ENCODE measurements at places on chromosomes 2 and 18. TPM values are rescaled to one million over a fixed set of nuclear protein-coding genes. Genes with fewer than 3 reads are reported as not detected.

DNA sequence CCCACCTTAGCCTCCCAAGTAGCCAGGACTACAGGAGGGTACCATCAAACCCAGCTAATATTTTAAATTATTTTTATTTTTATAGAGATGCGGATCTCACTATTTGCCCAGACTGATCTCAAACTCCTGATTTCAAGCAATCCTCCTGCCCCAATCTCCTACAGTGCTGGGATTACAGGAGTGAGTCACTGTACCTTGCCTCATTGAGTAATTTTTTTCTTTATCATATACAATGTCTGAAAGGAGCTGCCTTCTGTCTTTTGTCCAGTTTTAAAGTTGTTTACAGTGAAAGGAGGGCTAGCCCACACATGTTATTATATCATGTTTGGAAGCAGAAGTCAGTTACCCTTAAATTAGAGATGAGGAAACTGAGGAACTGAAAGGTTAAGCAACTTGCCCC, 32.5 kb downstream of the PRKRA start:
- no peak for DNase-seq

GRCh38 chr18:37420315-37420880, 145.2 kb downstream of the CELF4 start:
- no peak for DNase-seq

- DNase-seq: no peak
These were observed 19.0 kb downstream of the BOK start for GRCh38 chr2:241577413-241578122.

Gene REG3A
- 1.8 TPM for total RNA-seq

- DNase-seq: no peak
These were observed 1548.1 kb upstream of the ZEB2 start for GRCh38 chr2:146068051-146068450.

Gene KYNU
- 0.29 TPM for total RNA-seq

DNA sequence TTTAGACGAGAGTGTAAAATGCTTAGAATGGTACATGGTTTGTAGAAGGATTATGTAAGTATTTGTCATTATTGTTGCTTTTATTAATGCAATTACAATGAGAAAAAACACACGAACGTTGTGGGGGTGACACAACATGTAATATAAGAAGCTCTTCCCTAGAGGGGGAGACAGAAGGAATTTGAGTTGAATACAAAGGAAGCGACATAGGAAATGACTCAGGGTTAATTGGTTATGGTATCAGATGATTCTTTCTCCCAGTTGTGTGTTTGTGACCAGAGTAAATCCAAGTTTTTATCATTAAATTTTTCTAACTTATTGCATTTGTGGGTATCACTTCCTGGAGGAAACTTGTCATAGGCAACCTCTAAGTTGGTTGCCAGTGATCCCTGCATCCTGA, 625.6 kb upstream of the CDH2 start:
- no peak for DNase-seq

Gene HRH4
- 0.40 TPM for total RNA-seq

DNA sequence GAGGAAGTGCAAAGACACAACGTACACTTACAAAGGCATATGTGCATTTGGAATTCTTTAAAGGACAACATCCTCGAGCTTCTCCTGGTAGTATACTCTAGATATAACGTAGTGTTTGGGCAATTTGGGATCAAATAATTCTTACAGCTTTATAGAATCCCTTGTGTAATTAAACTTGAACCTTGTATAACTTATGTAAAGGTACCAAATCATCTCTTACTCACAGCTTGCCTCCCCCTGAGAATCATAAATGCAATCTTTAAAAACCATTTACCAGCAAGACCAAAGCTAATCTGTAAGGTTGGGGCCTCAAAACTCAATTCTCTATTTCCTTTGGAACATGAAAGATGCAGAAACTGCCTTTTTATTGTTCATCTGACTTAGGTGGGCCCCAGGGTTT, 12.2 kb upstream of the TNP1 start:
- no peak for DNase-seq

DNA sequence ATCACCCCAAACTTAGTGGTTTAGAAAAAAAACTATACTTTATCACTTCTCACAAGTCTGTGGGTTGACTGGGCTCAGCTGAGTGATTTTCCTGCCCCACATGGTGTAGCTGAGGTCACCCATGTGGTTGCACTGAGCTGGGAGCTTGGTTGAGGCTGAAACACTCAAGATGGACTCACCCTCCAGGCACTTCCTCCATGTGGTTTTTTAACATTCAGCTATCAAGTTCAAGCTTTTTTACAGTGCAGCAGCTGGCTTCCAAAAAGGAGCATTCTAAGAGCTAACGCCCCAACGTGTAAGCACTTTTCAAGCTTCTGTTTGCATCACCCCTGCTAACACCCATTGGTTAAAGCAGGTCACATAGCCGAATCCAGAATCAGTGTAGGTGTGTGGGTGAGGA, 105.9 kb upstream of the CREB1 start:
- DNase-seq: no peak

GRCh38 chr2:146004462-146004861, 1484.5 kb upstream of the ZEB2 start:
- no peak for DNase-seq

DNA sequence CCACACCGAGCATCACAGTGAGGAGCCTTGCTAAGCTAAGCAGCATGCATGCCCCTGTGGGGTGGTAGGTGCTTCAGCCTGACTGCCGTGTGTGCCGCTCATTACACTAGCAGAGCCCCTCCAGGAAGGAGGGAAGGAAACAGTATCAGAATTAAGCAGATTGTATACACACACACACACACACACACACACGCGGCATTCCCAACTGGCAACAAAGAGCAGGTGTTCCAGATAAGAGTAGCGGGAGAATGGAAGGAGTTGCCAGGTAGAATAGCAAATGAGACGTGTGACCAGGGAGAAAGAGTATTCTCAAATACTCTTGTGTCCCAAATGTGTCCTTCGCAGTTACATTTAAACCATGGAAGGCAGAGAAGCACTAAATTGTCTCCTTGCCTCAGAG, 47.6 kb upstream of the TTC39C start:
- no peak for DNase-seq

DNA sequence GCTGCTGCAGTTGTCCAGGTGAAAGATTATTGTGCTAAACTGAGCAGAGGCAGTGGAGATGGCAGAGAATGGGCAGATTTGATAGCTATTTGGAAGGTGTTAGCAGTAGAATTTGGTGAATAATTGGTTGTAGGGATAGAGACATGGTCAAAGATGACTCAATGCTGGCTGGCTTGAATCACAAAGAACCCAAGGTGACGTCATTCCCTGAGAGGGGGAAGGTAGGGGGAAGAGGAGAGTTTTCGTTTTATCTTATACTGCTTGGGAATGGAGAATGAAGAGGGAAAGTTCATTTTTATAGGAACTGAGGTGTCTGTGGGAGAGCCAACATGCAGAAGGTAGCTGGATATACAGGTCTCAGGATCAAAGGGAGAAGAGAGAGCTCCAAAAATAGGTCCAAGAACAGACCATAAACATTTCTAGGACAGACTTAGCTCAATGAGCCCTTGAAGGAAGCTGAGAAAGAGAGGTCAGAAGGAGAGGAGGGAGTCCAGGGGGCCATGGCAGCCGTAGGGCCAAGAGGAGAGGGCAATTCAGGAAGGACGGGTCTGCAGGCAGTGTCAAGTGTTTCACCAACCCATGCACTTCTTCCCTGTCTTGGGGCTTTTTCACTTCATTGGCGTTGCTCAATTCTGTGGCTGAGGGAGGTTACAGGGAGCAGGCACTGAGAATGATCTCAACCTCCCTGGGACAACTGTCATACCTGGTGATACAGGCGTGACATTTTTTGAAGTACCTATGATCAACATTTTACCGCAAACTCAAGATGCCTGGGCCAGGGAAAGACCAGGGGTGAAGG, 281.3 kb downstream of the TDRD15 start:
- DNase-seq: no peak

- DNase-seq: no peak
These were observed 29.7 kb downstream of the C2orf42 start for GRCh38 chr2:70161069-70161534.

DNA sequence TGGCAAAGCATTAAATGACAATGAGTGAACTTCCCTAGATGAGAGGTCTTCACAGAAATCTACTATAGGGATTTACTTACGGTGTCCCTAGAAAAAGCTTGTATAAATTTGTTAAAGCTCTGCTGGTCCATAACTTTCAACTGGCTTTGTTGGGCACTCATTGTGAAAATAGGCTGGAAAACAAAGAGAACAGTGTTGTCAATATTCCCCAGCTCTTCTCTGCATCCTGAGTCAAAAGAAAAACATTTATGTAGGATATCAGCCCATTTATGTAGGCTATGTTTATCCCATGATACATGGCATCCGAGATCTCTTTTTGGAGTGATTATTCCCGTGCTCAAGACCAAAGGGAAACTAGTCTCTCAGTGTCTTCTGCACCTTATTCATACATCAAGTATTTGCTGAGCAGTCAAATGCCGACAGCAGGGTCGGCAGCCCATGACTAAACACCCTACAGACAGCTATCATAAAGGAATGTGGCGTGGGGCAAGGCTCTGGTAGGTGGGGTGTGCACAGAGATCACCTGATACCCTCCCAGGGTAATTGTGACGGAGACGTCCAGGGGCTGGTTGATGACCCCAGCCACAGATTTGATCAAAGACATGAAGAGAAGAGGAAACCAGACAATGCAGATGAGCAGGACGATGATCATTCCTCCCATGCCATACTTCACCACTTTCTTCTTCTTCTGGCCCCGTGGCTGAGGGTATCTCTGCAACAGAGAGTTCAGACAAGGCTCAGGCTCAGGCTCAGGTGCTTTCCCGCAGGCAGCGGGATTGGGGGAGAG, 155.9 kb downstream of the NAPG start:
- DNase-seq: no peak

Gene REG1A
- total RNA-seq: not detected
